Mammary epithelial cell (primary cell): ENCODE measurements at places on chromosomes 12 and 14.

GRCh38 chr12:4308334-4308950 lies 12.6 kb upstream of the TIGAR start:
- DNase-seq = no peak

GRCh38 chr12:24084800-24085199 lies 135.3 kb upstream of the SOX5 start:
- DNase-seq = no peak

DNA sequence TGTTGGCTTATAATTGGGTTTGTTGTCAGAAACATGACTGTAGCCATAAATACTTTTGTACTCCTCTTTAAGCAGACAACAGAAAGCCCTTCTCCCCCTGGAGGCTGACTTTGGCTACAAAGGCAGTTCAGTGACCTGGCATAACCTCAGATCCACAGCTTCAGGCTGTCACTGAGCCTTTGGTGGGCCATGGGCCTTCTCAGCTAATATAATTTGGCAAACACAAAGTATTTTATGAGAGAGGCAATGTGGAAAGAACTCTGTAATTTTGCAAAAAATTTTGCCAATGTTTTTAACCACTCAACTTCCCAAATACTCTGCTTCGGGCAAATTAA lies 15.5 kb upstream of the MGP start:
- no peak for DNase-seq

GRCh38 chr14:29222671-29223268 lies 456.2 kb downstream of the FOXG1 start:
- DNase-seq = no peak

DNA sequence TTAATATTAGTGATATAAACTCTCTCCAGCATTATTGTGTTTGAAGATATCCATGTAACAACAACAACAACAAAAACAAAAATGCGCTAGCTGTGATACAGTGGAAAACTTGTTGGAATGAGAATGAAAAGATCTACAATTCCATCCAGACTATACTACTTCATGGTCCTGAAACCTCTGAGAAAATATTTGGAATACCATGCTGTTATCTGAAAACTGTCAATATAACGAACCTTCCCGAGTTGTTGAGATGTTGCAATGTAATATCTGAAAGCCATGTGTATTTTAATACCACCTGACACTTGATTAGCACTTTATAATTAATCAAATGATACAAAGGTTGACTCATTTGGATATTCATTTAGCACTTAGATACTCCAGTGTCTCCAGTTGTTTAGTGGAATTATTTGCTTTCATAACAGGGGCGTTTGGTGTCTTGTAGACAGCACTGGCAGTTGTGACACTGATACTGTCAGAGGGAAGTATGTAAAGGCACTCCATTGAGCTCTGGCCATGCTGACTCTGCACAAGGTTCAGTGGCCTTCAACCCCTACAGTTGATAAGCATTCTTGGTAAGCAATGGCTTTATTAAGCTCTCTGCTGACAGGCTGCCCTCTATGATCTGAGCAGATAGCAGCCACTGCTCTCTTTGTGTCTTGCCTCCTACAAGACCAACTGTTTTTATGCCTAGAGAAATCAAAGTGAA lies 447.1 kb upstream of the SEL1L start:
- DNase-seq = no peak

DNA sequence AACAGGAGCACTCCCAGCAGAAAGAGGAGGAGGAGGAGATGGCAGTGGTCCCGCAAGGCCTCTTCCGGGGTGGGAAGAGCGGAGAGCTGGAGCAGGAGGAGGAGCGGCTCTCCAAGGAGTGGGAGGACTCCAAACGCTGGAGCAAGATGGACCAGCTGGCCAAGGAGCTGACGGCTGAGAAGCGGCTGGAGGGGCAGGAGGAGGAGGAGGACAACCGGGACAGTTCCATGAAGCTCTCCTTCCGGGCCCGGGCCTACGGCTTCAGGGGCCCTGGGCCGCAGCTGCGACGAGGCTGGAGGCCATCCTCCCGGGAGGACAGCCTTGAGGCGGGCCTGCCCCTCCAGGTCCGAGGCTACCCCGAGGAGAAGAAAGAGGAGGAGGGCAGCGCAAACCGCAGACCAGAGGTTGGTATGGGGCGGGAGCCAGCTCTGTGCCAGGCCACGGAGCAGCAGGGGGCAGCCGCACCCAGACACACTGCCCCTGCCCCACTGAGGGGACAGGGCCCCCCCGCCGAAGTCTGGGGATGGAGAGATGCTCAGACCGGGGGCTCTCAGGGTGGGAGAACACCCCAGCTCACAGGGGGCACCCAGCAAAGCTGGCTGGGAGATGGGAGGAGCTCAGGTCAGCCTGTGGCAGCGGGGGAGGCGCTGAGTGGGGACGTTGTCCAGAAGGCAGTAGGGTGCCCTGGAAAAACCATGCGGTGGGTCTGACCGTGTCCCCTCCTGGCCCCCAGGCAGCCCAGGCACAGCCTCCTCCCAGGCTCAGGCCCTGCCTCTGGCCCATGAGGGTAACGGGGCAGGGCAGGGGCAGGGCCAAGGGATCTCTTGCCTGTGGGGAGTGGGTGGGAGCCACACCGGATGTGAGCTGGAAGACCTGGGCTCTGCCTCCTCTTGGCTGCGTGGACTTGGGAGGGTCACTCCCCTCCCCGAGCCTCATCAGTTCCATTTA lies 9.8 kb downstream of the CHGA start:
- DNase-seq = no peak

- DNase-seq = no peak
These were observed 75.3 kb upstream of the DUSP6 start for GRCh38 chr12:89427508-89428156.

GRCh38 chr12:102421802-102422583 lies 58.4 kb downstream of the IGF1 start:
- DNase-seq = no peak

DNA sequence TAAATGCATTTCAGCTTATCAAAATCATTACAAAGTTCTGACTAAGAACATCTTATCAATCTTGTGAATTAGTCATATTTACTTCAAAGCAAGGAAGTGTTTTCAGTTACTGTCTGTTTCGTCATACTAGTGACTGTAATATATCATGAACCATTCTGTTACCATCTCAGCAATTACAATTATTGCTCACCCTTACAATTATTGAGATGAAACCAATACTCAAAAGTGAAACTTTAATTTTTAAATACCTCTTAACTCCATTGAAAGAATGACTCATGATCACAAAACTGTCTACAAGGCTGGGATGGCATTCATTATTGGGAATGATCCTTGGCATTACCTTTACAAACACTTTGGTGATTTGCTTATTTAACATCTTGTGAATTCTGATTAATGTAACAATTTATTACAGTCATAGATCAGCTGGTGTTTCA lies 90.3 kb downstream of the RPS6KA5 start:
- peak; percentile 50 for DNase-seq

- DNase-seq = no peak
These were observed 305.4 kb upstream of the SEL1L start for GRCh38 chr14:81839056-81839455.

DNA sequence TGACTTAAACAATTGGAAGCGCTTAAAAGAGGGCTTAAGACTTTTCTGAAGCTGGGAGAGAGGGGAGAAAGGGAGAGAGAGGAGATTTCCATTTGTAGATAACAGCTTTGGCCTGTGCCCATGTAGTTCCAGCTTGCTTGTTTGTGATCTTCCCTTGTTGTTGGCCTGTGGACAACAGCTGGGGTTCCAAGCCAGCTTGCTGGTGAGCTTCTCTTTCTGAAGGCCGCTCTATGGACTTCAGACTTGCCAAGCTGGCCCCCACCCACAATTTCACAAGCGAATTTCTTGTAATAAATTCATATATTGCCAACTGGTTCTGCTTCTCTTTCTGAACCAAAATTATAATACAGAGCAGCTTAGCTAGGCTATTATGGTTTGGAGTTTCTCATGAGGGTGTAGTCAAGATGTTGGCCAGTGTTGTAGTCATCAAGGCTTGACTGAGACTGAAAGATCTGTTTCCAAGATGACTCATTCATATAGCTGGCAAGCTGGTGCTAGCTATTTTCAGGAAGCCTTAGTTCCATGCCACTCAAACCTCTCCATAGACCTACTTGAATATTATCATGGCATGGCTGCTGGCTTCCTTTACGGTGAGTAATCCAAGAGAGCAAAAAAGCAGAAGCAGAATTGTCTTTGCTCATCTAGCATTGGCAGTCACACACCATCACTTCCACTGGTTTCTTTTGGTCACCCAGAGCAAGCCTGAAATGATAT lies 89.4 kb downstream of the ATP23 start:
- peak; percentile 97 for DNase-seq

DNA sequence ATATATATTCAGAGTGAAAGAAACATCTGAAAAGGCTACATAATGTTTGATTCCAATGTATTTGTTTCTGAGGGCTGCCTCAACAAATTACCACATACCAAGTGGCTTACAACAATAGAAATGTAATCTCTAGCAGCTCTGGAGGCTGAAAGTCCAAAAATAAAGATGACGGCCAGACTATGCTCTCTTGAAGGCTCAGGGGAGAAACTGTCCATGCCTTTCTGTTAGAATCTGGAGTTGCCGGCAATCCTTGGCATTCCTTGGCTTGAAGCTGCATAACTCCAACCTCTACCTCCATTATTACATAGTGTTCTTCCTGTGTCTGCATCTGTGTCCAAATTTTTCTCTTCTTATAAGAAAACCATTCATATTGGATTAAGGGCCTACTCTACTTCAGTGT lies 68.1 kb upstream of the PLEKHG7 start:
- no peak for DNase-seq

GRCh38 chr12:121713793-121714192 lies 1.2 kb downstream of the TMEM120B start:
- DNase-seq = no peak

- no peak for DNase-seq
These were observed 54.9 kb downstream of the SLC16A7 start for GRCh38 chr12:59650588-59651228.

DNA sequence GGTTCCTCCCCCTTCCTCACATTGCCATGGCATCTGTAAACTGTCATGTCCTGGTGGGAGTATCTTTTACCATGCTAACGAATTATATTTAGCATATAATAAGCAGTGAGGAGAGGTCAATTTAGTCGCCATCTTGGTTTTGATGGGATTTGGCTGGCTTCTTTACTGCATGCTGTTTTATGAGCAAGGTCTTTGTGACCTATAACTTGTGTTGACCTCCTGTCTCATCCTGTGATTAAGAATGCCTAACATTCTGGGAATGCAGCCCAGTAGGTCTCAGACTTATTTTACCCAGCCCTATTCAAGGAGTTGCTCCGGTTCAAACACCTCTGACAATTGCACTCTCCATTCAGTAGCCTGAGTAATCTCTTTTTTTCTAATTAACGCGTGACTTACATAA lies 2.1 kb upstream of the EIF4B start:
- DNase-seq = no peak

DNA sequence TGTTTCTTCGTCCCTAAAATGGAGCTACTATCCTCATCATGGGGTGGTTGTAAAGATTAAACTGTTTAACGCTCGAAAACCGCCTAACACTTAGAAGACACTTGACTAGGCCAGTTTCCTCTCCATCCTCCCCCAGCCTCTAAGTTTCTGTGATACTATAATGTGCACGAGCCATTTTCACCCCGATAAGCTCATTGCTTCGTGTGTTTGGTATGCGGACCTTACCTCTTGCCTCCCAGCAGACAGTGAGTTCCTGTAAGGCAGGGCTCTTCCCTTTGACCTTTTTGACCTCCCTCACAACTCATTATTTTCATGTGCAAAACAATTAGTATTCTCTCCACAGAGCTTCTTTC lies 499 bp upstream of the GXYLT1 start:
- no peak for DNase-seq

- no peak for DNase-seq
These were observed 90.4 kb downstream of the SLC24A4 start for GRCh38 chr14:92413379-92413778.

DNA sequence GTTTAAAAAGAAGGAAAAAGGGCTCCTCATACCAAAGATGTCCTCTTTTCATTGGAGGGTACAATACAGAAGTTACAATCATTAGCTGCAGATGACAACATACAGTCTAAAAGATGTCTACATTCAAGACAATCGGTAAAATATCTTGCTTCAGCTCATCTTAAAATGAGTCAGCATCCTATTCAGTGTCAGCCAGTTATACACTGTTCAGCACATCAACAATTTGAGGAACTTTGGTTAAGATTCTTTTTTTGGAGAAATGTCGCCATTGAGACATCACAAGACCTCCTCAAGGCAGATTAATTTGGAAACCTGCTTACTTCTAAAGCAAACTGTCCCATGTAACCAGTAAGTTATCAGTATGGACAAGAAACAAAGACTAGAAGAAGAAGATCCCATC lies 100.7 kb upstream of the SLC38A4 start:
- no peak for DNase-seq

DNA sequence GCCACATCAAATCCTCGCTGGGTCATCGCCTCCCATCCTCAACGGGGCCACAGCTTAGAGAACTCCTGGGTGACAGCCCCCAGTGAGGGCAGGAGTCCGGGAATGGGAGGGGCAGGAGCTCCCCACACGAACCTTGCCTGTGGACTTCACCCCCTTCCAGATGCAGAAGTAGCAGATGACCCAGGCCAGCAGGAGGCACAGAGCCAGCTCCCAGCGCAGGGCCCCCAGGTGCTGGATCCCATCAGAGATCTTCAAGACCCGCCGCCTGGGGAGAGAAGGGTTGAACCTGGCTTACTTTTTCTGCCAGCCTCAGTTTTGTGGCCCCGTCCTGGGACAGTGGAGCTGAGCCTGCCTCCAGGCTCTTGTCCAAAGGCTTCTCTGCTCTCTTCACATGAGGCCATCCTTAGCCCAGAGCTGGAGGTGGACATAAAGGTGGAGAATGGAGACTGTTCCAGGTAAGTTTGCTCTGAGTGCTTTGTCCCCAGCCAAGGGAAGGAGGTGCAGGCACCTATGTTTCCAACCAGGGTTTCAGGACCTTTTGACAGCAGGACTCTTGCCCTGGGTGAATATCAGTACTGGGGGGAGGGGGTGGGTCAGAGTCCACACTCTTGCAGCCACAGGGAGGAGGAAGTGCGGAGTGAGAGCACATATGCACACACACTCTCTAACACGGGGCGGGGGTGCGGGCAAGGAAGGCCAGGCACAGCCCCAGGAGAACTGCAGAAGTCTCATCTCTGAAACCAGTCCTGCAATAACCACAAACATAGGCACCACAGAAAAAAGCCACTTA lies 23.3 kb upstream of the SLC6A12 start:
- DNase-seq = no peak

DNA sequence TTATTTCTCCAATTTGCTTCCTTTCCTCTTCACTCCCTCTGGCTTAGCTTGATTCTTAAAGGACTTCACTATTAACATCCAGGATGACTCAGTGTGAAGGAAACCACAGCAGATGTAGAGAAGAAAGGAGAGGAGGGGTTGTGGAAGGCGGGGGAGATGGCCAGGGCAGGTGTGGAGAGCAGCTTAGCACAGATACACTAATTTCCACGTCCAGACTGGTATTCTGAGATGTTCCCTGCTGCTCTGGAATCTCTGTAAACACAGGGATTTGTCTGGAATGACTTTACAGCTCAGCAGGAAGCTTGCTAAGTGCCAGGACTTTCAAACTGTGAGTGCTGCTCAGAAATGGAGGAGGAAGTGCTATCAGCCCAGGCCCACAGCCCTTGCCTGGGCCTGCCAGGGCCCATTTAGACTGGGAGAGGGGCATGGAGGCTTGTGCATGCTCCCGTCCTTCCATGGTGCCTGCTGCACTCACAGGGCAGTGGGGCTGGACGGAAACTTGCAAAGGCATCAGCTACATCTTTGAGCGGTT lies 202.5 kb upstream of the DDHD1 start:
- DNase-seq = peak; percentile 65
